ENCODE measurements at places on chromosomes 11 and 22.

GRCh38 chr11:29135504-29135903 lies 881.3 kb downstream of the KCNA4 start:
- no peak for DNase-seq

- DNase-seq: no peak
Measured at GRCh38 chr11:27722117-27722952, 22.1 kb upstream of the BDNF start.

DNA sequence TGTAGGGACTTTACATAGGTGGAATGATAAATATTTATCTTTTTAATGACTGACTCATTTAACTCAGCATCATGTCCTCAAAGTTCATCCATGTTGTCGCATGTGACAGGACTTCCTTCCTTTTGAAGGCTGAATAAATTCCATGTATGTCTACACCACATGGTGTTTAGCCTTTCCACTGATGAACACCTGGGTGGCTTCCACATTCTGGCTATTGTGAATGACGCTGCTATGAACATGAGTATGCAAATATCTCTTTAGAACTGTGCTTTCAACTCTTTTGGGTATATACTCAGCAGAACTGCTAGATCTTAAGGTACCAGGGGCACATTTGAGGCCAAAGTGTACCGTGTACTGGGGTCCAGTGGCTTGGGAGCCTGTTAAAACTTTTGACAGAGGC lies 24.1 kb downstream of the LARGE1 start:
- no peak for DNase-seq

DNA sequence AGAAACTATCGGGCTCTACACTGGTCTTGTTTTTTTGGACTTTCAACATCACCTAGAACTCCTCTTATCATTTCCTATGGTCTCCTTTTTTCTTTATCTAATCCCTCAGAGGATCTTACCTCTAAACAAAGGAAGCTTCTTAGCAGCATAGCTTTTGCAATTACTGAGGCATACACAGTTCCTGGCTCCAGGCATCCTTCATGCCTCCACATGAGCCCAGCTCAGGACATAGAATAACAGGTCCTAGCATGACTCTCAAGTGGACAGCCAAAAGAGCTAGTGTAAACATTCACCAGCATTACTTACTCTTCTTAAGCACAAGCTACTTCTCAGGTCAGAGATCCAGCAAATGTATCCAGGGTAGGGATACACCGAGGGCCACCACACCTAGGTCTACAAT lies 17.1 kb downstream of the CFAP300 start:
- DNase-seq: no peak

All from NCI-H2029 (cell line).